ENCODE measurements at places on chromosomes 5 and 9.

GRCh38 chr9:107170801-107171200 is 112.3 kb upstream of the RAD23B start:
- DNase-seq = no peak

GRCh38 chr9:128764361-128764760 is 7.4 kb downstream of the ZER1 start:
- DNase-seq = no peak

GRCh38 chr5:61019642-61020041 is 74.6 kb downstream of the NDUFAF2 start:
- no peak for DNase-seq

DNA sequence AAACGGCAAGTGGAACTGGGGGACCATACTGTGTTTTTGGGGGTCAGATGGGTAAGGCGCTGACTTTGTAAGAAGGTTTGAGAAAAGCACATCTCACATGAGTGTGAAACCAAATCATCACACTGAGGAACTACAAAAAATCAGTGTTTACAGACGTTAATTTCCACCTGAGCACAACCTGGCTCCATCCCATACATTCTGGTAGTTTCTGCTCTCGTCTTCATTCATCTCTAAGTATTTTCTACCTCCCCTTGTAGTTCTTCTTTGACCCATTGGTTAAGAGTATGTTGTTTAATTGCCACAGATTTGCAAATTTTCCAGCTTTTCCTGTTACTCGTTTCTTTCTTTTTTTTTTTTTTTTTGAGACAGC is 8.9 kb upstream of the DPP7 start:
- no peak for DNase-seq

DNA sequence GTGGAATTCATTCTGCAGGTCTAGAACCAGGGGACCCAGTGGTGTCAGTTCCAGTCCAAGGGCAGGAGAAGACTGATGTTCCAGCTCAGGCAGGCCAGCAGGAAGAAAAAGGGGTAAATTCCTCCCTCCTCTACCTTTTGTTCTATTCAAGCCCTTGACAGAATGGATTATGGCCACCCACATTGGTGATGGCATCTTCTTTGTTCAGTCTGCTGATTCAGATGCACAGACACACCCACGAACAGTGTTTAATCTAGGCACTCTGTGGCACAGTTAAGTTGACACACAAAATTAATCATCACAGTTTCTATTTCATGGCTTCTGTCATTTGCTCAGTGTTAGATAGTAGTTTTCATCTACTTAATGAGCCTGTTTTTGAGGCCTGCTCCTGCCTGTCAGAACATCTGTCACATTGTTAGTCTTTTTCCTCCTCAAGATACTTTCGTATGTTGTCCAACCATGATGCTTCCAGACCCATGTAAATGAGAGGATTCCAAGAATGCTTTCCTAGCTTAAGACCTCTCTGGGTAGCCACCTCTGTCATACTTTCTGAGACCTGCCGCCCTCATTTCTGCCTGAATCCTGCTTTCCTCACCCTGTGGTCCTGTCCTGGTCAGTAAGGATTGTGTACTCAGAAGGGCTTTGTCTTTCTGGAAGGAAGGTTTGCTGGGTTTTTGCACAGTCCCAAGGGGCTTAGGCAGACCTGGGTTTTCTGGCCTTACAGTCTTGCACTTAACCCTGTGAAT is 72.5 kb downstream of the SPIN1 start:
- DNase-seq = peak; percentile 79

- no peak for DNase-seq
Observed at GRCh38 chr9:91395553-91396471, 27.8 kb downstream of the NFIL3 start.

All from neural progenitor cell (in vitro differentiated cells).